ENCODE measurements at places on chromosomes 3 and 15.

GRCh38 chr15:49673861-49674260 is 53.0 kb downstream of the DTWD1 start:
- DNase-seq = no peak

GRCh38 chr3:124094496-124094895 is 102.6 kb upstream of the ROPN1 start:
- DNase-seq = no peak

DNA sequence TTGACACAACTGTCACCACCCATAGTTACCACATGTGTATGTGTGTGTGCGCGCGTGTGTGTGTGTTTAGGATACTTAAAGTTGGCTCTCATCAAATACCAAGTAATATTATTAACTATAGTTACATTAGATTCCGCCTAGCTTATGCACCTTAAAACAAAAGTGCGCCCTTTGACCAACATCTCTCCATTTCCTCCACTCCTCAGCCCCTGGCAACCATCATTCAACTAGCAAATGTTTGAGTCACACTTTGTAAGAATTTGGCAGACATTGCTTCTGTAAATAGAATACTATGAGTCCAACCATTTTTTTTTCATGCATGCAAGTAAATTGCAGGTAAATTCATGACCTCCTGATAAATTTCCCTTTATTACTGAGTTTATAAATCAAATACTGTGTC is 169.3 kb downstream of the GBE1 start:
- DNase-seq = no peak

DNA sequence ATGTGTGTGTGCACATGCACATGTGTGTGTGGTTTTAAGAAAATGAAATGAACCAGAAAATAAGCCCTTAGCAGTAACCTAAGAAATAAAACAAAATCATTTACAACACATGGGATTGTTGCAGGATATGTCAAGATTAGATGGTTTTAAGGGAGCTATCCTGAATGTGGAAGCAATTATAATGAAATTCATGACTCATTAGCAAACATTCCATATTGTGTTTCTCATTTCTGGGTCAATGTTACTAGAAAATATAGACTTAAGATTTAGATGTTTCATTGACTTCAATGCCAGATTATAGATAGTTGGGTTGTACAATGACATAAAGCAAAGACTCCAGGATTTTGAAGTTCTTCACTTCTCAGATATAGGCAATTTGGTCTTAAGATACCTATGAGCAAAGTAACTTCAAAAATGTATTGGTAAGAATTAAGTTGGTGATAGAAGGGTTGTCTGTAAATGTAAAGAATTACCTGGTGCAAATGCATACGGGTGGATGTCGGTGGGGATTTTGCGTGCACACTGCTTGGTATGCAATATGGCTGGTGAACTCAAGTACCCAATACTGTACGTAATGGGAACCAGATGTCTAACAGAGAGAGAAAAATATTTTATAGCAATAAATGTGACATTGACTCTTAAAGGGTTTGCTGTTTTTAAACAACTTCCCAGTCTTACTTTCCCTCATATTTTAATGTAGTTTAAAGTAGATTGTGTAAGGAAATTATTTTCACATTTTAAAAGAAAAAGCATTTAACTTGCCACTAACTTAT is 53.9 kb upstream of the NR2F2 start:
- DNase-seq = no peak

GRCh38 chr3:38177181-38177580 is 11.8 kb downstream of the OXSR1 start:
- DNase-seq = no peak

DNA sequence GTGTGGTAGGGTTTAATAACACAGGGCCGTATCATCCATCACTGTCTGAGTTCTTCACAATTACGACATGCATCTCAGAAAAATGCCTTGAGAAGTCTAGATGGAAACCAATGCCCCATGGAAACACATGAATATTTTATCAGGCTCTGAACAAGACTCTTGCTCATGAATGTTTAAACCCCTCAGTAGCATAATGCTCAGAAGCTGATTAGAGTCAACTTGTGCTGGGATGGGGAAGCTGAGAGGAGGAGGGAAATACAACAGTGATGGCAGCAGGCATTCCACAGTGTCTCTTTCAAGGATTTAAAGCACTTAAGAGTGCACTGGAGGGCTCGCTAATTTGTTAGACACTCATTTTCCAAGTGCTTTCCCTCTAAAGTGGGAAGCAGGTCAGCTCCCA is 3.8 kb downstream of the GPR156 start:
- no peak for DNase-seq

GRCh38 chr3:55423782-55424181 is 63.3 kb downstream of the WNT5A start:
- DNase-seq = no peak

GRCh38 chr3:104785947-104786346 is 580.8 kb upstream of the ALCAM start:
- no peak for DNase-seq

DNA sequence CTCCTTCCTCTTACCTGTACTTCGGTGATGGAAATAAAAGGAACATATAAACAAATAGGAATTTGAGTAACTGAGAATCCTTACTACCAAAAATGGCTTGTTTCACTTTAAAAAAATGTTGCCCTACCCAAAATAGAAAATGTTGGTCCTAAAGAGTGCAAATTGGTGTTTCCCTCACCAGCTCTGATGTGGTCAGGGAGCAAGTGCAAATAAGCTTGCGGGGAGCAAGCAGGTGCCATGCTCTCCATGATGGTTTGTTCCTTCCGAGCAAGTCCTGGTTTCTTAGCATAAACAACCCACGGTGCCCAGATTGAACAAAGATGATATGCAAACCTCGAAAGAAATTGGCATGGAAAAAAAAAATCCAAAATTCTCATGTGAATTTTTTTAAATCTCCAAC is 68.8 kb downstream of the PGPEP1L start:
- no peak for DNase-seq

DNA sequence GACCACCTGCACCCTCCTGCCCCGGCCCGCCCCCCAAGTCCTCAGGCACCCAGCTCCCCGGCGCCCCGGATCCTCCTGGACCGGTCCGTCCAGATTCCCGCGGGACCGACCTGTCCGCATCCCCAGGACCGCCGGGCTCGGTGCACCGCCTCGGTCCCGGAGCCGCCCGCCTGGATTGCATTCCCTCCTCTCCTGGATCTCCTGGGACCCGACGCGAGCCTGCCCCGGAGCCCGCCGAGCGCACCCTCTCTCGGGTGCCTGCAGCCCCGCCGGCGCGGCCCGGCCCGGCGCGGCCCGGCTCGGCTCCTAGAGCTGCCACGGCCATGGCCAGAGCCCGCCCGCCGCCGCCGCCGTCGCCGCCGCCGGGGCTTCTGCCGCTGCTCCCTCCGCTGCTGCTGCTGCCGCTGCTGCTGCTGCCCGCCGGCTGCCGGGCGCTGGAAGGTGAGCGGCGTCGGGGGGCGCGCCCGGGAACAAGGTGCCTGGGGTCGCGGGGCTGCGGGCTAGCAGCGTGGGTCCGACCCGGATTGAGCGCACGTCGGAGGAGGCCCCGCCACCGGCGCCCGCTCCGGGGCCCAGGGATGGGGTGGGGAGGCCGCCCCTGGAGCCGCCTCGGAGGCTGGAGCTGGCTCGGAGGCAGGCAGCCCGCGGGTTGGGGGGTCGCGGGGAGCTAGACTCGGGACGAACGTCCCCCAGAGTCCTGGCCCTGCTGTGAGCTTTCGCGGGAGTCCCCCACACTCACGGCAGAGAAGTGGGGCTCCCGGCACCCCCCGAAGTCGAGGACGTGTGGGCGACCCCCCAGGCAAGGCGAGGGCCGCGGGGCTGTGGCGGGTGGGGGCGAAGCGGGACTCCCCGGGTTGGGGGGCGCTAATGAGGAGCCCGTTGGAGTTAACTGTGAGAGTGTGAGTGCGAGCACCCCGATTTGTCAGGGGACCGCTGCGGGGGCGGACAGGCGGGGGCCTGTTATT is 610 bp downstream of the EPHB3 start:
- DNase-seq = no peak

- no peak for DNase-seq
These were observed 26.9 kb upstream of the EPHB1 start for GRCh38 chr3:134768116-134768515.

- DNase-seq = no peak
These were observed 9.7 kb downstream of the SCAMP2 start for GRCh38 chr15:74863239-74864056.

GRCh38 chr3:120244834-120245225 is 40.2 kb downstream of the GPR156 start:
- DNase-seq = no peak

DNA sequence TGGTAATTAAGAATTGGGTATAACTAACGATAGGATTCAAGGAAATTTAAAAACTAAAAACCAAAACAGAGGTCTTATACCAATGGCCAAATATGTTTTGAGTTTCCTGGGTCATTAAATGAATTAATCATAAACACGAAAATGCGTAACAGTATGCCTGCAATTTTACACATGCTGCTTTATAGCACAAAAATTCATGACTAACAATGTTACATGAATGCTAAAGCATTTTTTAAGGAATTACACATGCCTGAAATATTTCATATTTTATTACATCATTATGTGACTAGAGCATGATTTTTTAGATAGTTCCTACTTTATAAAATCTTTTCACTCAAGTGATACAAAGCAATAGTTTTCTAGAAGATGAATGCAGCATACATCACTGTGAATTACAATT is 74.7 kb downstream of the ZNF148 start:
- DNase-seq = no peak

DNA sequence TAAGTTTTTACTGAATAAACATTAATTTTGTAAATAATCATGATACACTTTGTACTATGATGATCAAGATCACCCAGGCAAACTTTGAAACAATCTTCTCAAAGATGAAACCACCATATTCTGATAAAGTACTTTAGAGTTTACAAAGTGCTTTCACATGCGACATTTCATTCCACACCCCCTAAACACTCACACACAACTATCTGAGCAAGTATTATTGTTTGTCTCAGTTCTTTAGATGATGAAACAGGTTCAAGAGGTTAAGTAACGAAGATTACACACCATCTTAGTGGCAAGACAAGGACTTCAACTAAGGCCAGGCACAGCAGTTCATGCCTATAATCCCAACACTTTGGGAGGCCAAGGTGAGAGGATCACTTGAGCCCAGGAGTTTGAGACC is 37.6 kb downstream of the ZNF148 start:
- DNase-seq = no peak

DNA sequence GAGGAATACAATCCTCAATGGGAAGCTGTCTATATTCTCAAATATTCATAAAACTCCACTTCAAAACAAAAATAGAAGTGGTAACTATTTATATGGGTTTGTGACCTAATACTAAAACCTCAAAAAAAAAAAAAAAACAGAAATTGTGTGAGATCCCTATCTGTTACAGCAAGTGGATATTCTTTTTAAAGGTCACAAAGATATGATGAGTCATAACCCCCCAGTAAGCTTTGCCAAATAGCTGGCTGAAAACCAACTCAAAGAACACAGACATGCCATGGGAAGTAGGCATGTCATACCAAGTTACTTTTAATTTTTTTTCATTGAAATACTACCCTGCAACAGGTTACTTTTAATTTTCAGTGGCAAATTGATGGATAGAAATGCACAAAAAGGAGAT is 62.5 kb downstream of the CBLB start:
- DNase-seq = no peak

DNA sequence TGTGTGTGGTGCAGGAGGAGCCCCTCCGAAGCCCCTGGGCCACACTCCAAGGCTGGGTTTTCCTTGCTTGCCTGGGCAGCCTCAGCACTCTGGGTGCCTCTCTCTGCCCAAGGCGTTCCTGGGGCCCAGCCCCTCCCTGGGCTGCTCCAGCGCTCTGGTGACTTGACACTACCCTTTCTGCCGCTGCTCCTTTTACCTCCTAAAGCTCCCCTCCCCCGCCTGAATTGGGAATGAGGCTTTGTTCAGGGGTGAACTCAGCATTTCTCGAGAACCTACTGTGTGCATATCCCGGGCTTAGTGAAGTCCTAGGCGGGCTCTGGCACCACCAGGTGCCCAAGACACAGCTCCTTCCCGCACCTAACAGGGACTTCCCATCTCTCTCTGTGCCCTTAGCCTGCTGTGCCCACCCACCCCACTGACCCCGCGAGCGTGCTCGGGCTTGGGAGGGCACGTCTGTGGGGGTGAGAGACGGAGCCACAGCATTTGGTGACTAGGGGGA is 1.2 kb upstream of the BAHD1 start:
- no peak for DNase-seq

DNA sequence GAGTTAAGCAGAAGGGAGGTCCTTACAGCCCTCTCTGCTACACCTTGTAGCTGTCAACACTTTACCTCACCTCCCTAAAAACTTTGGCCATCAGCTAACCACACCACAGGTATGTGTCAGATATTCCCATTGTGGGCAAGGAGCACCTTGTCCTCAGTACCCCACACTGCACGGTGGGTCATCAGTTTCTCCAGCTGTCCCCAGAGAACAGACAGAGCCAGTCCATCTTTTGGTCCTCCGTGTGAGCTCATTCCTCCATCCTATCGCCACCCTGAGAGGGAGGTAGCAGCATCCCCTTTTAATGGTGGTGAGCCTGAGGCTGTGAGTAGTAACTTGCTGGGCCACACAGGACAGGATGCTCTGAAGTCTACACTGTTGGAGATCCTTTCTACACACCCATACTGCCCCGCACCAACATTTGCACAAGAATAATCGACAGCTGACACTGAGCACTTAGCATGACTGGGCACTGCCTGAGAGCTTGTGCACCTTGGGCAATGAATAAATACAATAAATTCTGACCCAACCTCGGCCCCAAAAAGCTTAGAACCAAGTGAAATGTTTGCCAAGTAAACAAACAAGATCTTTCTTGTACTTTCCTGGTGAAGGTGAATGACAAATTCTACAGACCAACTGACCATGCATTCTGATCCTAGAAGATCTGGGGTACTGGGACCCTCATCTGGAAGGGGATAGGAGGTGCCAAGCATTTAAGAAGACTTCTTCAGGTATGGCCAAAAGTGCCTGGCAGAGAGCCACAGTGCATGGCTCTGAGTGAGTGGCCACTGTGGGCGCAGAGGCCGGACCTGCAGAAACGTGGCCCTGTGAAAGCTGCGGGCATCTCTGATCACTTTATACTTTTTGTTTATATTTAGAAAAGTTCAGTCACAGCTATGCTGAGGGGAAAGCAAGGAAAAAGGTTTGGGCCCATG is 6.9 kb downstream of the CHCHD4 start:
- no peak for DNase-seq

GRCh38 chr3:70763894-70764293 is 451.5 kb upstream of the MDFIC2 start:
- no peak for DNase-seq

DNA sequence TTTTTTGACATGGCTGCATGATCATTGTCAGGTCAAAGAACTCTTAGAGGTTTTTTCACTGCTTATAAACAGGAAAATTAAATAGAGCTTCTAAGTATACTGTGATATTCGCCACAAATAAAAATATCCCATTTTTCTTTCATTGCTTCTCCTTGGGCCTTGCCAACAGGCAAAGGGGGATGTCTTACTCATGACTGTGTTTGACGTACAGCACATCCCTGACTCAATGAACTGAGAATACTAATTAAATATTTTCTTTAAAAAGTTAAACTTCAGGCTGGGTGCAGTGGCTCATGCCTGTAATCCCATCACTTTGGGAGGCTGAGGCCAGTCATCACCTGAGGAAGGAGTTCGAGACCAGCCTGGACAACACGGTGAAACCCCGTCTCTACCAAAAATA is 41.4 kb upstream of the CCDC80 start:
- no peak for DNase-seq

GRCh38 chr15:63291507-63291906 is 14.1 kb downstream of the APH1B start:
- DNase-seq = no peak

Measured in substantia nigra (tissue), 51 donors.